Epithelial cell of esophagus (primary cell): ENCODE measurements at places on chromosomes 3 and 15.
A peak's percentile ranks its signal among the peaks of the same experiment; 100 is the strongest.

- DNase-seq, result no peak
Observed at GRCh38 chr15:78418686-78419085, 19.3 kb upstream of the IREB2 start.

DNA sequence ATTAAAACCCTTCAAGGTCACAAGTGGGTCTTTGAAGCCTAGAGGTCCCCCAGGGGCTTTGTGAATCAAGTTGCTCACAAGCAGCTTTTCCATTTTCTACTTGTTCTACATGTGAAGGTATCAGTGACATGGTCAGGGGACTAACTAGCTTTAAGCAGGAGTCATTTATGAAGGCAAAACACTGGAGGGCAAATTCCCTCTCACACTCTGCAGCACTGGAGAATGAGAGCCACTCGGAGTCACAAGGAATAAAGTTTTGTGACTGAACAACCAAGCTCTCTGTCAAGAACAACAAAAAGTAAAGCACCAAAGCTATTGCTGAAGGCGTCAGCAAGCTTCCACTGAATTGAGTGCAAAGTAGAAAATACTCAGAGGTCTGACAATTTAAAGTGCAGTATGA, 609.0 kb downstream of the EDEM1 start:
- DNase-seq, result no peak

DNA sequence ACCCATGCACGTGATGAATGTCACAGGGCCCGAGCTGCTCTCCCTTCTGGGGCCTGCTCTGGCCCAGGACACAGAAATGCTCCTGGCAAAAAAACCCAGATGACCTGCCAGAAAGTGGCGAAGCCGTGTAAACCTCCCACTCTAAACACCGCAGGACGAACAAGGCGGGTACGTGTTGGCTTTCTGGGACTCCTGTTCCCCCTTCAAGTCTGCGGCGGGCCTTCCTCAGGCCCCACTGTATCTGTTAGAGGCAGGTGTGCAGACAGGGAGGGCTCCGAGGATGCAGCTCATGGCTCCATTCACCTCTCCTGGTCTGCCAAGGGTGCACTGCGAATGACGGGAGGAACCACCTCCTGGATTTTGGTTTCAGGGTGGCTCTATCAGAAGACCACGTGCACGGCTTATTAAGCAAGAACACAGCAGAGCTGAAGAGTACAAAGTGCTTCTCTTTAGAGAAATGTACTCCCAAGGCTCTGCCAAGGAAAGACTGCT, 173.8 kb downstream of the ADAMTS17 start:
- no peak for DNase-seq

GRCh38 chr3:42402394-42403096, 7.9 kb downstream of the LYZL4 start:
- DNase-seq, result no peak

DNA sequence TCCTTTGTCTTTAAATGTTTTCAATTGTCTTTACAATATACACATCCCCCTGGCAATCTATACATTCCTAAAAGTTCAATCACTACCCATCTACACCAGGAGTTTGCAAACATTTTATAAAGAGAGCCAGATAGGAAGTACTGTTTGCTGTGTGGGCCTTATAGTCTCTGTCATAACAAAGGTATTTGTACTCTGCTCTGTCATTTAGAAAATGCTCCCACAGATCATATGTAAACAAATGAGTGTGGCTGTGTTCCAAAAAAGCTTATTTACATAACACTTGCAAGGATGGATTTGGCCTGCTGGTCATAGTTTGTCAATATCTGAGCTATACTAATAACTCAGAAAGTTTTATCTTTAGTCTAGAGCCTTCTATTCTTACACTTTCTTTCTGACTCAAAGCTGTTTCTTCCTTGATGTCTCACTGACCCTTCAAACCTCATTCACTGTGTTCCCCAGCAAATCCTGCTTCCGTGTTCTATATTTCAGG, 511.9 kb downstream of the GBE1 start:
- DNase-seq, result peak; percentile 83

GRCh38 chr3:165133188-165133899, 55.0 kb upstream of the SI start:
- DNase-seq, result no peak

GRCh38 chr3:66756468-66757036, 241.6 kb upstream of the KBTBD8 start:
- DNase-seq, result peak; percentile 96
